ENCODE measurements at places on chromosomes 1 and 21.

- no peak for DNase-seq
Measured at GRCh38 chr1:89530444-89531089, 5.9 kb downstream of the LRRC8B start.

DNA sequence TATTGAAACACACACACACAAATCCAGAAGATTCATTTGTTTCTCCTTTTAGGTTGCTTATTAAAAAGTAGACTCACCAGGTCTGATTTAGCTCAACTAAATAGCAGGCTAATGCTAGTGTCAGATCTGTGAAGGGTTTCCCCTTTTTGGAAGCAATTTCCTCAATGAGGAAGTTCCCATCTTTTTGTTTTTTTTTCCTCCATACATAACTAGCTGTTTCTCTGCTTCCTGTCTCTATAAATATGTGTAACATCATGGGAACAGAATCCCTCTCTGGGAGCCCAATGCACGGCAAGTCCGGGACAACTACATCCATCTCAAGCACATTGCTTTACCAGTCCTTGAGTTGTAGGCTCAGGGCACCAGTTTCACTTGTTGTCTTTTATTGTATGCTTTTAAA, 1421.1 kb downstream of the PLA2G4A start:
- no peak for DNase-seq

- no peak for DNase-seq
Measured at GRCh38 chr1:36457691-36458090, 6.5 kb downstream of the MRPS15 start.

GRCh38 chr21:16198546-16198945, 468.8 kb downstream of the USP25 start:
- DNase-seq = no peak

- DNase-seq = no peak
Measured at GRCh38 chr21:39474611-39475010, 22.8 kb downstream of the SH3BGR start.

GRCh38 chr1:61448914-61449313, 276.0 kb downstream of the TM2D1 start:
- no peak for DNase-seq

DNA sequence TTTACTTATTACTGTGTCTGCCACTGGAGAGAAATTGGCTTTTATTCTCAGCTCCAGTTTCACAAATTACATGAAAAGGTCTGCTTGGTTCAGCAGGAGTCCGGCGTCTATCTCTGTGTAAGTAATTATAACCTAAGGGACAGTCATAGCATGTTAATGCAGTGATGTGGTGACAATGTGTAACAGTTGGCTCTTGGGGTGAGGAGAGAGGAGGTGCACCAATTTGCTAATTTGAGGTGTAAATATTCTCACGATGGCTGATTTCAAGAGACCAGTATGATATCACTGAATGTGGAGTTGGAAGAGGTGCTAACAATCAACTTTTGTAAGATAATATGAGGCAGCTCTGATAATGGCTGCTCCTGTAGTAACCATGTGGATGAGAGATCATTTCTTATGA, 86.1 kb downstream of the CTH start:
- no peak for DNase-seq

DNA sequence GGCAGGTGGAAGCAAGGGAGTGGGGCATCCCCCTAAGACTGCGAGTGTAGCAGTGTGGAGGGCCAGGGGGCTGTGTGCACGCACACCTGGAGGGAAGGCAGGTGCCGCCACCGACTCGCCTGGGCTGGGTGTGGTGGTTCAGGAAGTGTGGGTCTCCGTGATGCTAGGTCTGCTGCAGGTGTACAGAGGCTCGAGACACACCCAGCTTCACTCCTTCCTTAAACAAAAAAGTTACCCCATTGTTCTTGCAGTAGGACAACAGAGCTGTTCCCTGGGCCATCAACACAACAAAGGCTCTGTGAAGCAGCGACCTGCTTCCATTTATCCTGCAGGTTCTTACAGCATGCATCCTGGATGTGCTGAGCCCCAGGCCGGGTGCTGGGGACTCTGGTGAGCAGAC, 100.4 kb upstream of the TMEM51 start:
- DNase-seq = no peak

All from RPMI8226 (cell line).